ENCODE measurements at places on chromosomes 4 and X.

GRCh38 chr4:176084769-176085168, 19.1 kb downstream of the WDR17 start:
- no peak for DNase-seq

- DNase-seq: no peak
Measured at GRCh38 chr4:186808630-186809018, 85.0 kb upstream of the FAT1 start.

- no peak for DNase-seq
Measured at GRCh38 chr4:30770812-30771211, 50.6 kb downstream of the PCDH7 start.

DNA sequence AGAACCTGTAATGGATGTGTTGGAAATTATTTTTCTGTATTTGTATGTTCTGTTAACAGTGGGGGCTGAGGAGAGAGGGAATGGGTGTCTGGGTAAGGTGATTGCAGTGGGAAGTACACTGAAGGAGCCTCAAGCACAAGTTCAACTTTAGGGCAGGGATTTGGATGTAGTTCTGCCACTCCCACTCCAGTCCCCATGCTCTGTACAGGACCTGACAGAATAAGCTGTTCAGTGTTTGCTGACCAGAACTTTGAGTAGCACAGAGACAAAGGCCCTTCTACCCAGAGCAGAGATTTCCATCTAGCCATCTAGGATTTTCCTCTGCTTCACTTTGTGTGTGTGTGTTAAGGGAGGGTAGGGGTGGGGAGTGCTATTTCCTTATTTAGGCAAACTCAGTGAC, 49.2 kb downstream of the VSIG4 start:
- DNase-seq: no peak

DNA sequence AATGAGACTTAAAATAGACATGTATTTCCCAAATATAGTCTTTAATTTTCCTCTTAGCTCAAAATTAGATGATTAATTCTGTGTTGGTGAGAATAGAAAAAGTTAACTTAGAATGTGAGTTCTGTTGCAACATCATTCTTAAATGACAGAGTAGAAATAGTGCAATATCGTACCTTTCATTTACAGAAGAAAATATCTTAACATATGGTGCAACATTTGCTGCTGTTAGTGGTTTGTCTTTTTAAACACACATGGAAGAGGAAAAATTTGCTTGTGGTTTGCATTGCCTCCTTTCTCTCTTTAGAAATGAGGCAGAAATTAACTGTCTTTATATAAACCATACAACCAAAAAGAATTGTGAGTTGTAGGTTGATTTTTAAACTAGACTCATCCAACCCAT, 39.3 kb upstream of the FHDC1 start:
- no peak for DNase-seq
